Activated CD4-positive, alpha-beta T cell treated with anti-CD3 and anti-CD28 coated beads for 24 hours (primary cell): ENCODE measurements at places on chromosomes 5 and 9.

DNA sequence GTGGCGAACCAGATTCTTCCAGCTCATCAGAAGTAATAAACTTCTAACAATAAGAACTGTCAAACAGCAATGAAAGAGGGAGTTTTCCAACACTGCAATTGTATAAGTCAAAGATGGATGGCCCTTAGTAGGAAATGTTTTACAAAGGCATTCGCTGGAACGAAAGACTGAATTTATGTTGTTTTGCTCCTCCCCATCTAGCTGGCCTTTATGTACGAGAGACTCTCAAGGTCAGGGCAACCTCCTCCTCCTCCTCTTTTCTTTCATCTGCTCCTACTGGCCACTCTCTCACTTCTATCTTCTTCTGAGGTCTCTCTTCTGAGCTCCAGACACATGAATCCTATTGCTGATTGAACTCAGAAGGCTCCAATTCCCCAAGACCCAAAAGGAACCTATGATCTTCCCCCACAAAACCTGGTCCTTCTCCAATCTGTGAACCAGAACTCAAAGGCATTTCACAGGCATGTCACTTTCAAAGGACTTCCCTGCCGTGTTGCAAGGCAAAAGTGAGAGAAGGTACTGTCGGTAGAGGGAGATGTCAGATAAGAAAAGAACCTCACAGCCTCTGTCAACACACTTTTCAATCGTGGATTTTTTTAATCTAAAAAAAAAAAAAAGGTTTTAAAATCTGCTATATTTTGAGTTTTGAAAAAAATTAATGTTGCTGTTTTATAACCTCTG, 28.5 kb upstream of the PUM3 start:
- DNase-seq, result no peak

DNA sequence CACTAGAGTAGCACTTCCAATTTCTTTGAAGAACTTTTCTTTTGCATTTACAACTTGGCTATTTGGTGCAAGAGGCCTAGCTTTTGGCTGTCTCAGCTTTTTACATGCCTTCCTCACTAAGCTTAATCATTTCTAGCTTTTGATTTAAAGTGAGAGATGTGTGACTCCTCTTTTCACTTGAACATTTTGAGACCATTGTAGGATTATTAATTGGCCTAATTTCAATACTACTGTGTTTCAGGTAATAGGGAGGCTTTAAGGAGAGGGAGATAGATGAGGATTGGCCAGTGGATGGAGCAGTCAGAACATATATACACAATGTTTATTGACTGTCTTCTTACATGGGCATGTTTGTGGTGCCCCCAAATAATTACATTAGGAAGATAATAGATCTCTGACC, 161.7 kb downstream of the GNA14 start:
- DNase-seq, result no peak

DNA sequence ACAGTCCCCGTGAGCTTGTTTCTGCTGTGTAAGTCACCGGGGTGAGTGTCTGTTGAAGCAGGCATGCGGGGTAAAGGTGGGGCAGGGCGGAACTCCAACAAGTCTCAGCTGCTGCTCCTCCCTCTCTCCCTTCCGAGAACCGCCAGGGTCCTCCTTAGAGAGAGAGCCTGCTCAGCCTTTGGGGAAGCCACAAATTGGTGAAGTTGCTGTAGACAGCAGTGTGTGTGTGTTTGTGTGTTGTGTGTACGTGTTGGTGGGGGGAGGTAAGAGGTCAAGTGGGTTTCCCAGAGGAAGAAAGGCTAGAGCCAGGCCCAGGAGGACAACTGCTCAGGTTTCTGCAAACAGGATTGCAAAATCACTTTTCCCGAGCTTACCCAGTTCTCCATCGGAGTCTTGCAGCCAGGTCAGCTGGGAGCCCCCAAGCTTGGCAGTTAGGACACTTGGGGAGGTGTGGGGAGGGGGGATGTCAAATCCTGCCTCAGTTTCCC, 38.9 kb upstream of the DAB2IP start:
- DNase-seq, result no peak

DNA sequence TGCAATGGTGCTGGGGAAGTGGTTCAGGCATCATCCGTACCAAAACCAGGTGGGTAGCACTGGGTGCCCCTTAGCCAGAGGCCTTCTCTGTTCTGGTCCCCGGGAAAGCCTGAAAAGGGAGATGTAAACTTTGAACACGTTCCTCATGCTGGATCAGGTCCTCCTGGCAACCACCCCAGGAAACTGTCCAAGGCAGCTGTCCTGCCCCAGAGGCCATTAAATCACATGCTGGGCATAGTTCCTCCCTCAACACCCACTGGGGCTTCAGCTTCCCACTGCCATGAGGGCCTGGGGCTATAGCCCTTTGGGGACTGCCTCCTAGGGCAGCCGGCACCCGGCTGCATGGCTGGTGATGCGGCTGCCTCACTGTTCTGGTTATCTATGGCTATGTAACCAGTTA, 228.9 kb upstream of the MVB12B start:
- DNase-seq, result no peak

- DNase-seq, result no peak
These were observed 18.8 kb downstream of the BRD8 start for GRCh38 chr5:138159666-138160065.

DNA sequence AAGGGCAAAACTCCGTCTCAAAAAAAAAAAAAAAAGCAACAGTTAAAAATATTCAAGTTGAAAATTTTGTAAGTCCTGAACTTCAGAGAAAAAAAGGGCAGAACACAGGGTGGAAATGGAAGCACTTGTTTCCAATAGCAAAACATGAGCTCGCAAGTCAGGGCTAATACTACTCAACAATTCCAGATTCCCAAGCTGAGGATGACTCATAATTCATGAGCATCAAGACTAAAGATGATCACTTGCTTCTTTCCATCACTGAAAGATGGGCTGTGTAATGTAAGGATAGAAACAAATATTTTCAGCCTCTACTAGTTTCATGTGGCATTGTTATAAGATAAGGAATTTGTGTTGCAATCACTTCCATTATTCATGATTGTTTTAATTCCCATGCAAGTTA, 33.5 kb upstream of the FST start:
- DNase-seq, result no peak

DNA sequence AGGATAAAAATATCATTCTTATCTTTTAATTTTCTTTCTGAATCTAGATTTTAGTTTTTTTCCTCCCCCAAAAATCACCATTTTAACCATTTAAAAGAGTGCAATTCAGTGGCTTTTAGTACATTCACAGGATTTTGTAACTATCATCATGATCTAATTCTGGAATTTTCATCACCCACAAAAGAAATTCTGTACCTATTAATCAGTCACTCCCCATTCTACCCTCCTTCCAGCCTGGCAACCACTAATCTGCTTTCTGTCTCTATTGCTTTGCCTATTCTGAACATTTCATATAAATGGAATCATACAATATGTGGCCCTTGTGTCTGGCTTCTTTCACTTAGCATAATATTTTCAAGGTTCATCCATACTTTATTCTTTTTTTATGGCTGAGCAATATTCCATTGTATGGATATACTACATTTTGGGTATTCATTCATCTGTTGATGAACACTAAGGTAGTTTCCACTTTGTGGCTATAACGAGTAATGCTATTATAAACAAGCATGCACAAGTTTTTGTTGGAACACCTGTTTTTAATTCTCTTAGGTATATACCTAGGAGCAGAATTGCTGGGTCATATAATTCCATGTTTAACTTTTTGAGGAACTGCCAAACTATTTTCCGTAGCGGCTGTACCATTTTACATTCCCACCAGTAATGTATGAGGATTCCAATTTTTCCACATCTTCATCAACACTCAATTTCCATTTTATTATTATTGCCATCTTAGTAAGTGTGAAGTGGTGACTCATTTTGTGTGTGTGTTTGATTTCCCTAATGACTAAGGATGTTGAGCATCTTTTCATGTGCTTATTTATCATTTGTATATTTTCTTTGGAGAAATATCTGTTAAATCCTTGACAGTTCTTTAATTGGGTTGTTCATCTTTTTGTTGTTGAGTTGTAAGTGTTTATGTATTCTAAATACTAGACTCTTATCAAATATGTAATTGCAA, 340.3 kb downstream of the CWC27 start:
- no peak for DNase-seq

GRCh38 chr5:85069659-85070640, 685.3 kb upstream of the EDIL3 start:
- no peak for DNase-seq

GRCh38 chr5:173638126-173639040, 21.9 kb upstream of the BOD1 start:
- no peak for DNase-seq

GRCh38 chr5:31809050-31809870, 170.3 kb downstream of the PDZD2 start:
- no peak for DNase-seq

DNA sequence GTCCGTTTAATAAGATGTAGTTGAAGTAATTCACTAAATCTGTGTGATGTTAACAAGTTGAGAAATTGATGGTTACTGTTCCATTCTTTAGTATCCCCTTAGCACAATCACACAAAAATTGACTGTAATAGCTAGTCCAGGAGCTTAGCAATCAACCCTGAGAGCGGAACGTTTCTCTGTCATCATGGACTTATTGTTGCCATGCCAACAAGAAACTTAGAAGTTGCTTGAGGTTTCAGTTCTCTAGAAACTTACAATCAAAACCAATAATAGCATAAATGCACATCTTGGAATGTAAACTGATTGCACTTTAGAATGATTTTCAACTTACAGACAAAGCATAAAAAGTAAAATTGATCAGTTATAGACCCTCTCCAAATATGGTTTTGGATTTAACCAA, 125.4 kb upstream of the ANKH start:
- no peak for DNase-seq

GRCh38 chr5:110087829-110088228, 398.1 kb downstream of the MAN2A1 start:
- no peak for DNase-seq

GRCh38 chr9:131169563-131170240, 44.3 kb downstream of the NUP214 start:
- no peak for DNase-seq

- no peak for DNase-seq
These were observed 410.9 kb upstream of the PRR16 start for GRCh38 chr5:120052916-120053828.

GRCh38 chr9:125757834-125758233, 10.7 kb downstream of the PBX3 start:
- DNase-seq, result no peak

DNA sequence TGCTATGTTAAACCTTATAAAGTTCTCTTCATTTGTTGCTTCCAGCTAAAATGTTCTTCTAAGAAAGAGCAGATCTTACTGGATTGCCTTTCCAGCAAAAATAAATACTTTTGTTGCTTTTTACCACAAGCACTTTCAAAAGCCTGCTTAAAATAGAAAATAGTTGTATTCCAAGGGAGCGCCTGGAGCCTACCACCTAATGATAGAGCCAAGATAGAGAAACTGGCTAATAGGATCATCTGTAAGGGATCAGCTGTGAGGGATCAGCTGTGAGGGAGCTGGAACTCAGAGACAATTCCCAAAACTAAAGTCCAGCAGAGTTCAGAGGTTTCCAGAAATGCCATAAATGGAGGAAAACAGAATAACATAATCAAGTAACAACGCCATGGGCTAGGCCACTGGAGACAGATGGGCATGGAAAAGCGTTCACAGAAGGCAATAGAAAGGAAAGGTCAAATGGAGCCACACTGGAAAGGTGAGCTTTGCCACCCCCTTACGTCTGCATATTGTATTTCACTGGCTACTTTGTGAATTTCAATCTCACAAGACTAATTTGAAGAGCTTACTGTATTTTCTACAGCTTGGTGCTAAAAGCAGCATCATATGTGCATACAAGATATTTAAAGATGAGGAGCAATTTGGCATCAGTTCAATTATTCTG, 140.6 kb upstream of the TLE4 start:
- DNase-seq, result no peak
